ENCODE measurements at places on chromosomes 16 and 17.

- DNase-seq = no peak
Measured at GRCh38 chr16:17561056-17561455, 90.3 kb upstream of the XYLT1 start.

GRCh38 chr17:4090898-4091297 is 51.9 kb downstream of the ZZEF1 start:
- DNase-seq = no peak

DNA sequence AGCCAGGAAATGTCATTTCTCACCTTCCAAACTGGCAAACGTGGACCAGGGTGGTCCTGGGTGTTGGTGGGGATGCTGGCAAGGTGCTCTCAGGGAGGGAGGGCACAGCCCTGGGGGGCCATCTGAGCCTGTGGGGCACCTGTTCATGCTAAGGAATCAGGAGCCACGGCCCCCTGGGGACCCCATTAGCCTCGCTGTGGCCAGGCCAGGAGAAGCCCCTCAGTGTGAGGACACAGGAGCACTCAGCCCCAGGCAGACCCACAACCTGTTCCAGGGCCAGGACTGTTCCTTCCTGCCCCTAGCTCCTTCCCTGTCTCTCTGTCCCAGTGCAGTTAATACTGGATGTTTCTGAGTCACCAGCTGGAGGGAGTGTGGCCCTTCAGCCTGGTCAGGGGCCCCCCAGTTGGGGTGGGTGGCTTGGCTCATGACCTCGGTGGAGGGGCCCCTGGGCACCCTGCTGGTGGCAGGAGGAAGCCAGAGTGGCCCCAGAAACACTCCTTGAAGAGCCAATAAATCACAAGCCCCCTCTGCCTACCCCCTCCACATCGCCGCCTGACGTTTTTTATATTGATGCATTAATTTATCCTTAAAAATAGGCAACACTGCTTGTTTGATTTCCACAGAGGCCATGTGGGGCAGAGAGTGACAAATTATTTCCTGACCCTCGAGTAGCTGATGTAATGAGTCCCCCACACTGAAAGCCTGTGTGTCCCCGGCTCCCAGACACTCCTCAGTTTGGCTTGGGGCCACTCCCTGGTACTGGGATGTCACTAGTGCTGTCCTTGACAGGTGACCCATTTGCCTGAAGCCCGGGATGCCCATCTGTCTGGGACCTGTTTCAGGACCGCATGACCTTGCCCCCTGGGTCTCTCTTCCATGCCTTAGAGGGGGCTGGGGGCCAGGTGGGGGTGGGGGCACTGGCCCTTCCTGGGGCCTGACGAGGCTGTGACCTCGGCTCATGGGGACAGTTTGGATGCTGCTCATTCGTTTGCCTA is 22.3 kb downstream of the ACTG1 start:
- DNase-seq = no peak

- DNase-seq = no peak
Measured at GRCh38 chr17:64172510-64172909, 42.6 kb upstream of the ERN1 start.

GRCh38 chr17:44209786-44210341 is 9.6 kb downstream of the UBTF start:
- DNase-seq = peak; percentile 25

DNA sequence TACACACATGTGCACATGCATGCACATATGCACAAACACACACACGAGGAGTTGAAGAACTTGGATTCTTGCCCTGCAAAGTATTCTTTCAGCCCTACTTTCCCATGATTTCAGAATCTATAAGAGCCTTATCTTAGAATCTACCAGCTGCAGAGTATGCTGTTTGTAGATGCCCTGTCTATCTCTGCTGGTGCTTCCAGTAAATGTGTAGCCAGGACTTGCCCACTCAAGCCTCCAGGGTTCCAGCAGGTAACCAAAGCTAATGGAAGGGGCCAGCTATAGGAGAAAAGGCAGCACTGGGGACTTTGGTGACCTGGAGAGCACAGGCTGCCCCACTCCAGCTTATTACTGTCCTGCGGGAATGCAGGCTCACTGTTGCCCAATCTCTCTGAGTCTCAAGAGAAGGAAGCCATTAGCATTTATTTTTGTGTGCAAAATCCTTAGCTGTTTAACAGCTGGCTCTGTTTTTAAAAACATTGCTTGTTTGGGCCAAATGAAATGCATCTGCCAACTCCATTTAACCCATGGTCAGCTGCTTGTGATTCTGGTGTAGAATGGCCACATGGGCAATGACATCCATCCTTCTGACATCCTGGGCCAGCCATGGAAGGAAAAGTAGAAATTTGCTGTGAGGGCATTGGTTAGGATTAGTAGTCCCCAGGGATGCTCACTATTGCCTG is 28.6 kb upstream of the XYLT1 start:
- no peak for DNase-seq

- DNase-seq = peak; percentile 13
Measured at GRCh38 chr16:75305364-75306098, 54.1 kb upstream of the BCAR1 start.

GRCh38 chr17:79412886-79413390 is 197.9 kb downstream of the RBFOX3 start:
- no peak for DNase-seq

DNA sequence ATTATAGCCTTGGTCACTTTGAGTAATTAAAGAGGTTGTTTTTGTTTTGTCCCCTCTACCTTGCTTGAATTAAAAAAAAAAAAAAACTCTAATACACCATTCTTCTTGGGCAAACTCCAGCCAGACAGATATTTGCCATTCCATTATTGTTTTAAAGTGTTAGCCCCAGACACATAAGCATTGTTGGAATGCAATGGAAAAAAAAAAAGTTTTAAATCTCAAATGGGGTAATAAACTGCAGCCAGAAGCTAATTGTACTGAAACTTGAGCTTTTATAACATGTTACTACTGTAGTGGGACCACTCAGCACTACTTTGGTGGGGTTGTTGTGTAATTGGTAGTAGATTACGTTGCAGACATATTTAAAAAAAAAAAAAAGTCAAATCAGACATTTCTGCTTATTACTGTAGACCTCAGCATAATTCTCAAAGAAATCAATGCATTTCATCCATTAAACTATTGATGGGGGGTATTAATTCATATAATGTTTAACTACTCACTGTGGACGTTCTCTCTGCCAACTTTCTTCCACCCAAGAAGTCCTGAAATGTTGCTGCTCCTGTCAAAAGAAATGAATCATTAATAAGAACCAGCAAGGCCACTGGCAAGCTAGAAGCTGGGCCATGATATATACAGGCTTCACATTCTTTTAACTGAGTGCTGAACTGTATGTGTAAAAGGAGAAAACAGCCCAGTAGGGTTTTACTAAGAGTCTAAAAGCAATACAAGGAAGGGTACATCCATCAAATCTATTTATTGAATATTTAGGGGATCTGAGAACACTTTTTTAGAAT is 626.6 kb upstream of the SOX9 start:
- no peak for DNase-seq

GRCh38 chr17:48209973-48210372 is 102.4 kb downstream of the SNX11 start:
- no peak for DNase-seq

DNA sequence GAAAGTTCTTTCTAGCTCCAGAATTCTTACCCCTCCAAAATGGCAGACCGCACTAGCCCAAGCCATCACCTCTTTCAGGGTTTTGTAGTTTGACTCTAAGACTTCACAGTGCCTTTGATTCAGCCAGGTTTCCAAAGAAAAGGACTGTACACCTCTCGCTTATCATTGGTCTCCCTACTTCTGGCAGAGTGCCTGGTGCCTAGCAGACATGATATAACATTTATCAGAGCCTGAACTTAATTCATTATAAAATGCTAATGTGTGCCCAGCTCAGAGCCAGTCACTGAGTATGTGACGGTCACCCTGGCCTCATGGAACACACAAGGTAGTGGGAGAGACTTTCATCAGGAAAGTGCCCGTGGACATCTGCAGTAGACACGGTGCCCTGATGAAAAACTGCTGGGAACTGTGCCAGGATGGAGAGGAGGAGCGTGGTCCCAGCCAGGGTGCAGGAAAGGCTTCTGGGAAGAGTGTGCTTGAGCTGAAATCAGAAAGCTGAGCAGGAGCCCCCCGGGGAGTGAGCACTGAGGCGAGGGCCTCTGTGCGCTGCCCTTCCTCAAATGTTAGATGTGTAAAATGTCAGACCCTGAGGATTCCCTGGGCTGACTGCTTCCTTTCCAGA is 34.3 kb upstream of the LGALS9 start:
- no peak for DNase-seq

GRCh38 chr16:67907397-67908180 is 14.5 kb downstream of the PSKH1 start:
- no peak for DNase-seq

DNA sequence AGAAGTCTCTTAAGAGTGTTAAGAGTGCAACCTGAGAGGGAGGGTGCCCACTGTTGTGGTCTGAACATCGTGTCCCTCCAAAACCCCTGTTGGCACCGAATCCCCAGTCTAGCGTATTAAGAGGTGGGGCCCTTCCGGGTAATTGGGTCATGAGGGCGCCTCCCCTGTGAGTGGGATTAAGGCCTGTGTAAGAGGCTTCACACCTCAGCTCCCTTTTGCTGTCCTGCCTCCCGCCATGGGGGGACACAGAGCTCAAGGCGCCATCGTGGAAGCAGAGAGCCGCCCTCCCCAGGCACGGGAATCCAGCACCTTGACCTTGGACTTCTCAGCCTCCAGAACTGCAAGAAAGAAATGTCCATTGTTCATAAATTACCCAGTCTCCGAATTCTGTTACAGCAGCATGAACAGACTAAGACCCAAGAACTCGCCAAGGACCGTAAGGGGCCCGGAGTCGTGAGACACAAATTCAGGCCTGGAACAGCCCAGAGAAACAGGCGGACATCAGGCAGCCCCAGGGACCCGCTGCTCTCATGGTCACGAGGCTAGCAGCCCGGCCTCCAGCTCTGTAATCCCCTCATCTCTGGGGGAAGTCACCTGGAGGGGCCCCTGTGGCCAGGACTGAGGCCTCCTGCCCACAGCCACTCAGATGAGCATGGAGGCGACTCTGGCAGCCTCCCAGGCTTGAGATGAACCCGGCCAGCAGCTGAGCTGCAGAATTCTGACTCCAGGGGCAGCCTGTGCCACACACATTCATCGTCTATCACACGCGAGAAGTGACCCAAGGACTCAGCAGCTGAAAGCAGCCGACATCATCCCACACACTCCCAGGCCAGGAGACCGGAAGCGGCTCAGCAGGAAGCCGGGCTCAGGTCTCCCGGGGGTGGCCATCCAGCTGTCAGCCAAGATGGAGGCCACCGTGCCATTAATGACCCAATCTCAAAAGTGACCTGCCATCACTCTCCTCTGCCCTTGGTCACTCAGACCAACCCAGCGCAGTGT is 12.8 kb upstream of the CHMP6 start:
- no peak for DNase-seq

GRCh38 chr16:2689968-2690801 is 7.9 kb downstream of the KCTD5 start:
- DNase-seq = no peak

GRCh38 chr16:89094252-89094879 is 714 bp downstream of the ACSF3 start:
- peak; percentile 26 for DNase-seq

DNA sequence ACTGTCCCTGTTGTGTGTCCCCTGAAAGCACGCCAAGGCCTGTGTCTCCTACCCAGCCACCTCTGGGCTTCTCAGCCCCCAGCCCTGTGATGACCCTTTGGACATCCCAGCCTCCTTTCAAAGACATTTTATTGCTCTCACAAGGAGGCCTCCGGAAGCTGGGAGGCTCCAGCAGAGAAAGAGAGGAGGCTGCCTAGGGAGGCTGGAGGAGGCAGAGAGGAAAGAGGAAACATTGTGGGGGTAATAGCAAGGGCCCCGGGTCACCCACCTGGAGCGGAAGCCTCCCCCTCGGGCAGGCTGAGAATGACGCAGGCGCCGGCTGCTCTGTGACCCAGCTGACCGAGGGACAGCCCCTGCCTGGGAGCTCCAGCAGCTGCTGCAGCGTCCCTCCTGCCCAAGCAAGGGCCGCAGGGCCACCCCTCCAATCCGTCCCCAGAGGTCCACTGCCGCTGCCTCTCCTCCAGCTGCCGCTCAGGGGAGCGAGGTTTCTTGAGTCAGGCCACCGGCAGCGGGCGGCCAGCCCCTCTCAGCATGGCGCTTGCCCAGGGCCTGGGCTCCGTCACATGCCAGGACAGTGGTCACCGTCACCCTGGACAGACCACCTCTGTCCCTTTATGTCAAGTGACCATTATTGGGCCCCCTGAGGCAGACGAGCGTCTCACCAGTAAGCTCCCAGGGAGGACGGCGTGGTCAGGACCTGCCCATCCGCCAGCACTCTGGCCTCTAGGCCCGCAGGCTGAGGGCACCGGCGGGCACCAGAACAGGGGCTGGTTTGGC is 29.3 kb downstream of the ACTG1 start:
- no peak for DNase-seq

DNA sequence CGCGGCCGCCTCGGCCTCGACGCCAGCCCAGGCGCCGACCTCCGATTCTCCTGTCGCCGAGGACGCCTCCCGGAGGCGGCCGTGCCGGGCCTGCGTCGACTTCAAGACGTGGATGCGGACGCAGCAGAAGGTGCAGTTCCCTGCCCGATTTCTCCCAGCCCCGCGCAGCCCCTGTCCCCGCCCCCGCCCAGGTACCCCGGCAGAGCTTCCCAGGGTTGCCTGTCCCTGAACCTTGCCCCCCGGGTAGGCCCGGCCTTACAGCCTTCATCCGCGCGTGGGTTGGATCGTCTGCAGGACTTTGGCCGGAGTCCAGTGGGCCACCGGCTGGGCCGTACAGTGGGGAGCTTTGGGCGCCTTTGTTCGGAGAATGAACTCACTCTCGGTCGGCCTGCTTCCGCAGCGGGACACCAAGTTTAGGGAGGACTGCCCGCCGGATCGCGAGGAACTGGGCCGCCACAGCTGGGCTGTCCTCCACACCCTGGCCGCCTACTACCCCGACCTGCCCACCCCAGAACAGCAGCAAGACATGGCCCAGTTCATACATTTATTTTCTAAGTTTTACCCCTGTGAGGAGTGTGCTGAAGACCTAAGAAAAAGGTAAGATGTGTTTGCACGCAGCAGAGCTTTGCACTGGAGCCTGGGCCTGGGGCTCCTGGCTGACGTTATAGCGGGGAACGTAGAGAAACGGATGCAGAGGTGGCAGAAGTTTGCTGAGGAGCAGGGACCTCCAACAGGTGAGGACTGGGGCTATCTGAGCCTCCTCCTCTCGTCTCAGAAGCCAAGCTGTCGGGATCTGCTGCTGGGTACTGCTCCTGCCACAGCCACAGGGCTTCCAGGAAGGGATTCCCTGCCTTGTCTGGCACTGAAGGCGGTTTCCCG is 593 bp downstream of the GFER start:
- no peak for DNase-seq

GRCh38 chr16:4087099-4087885 is 28.9 kb downstream of the ADCY9 start:
- DNase-seq = no peak

Measured in CD4-positive, alpha-beta T cell treated with Interleukin-12 subunit alpha and Interleukin-12 subunit beta, for 1 hour (primary cell).